ENCODE measurements at places on chromosomes 6 and 20.

- DNase-seq: no peak
These were observed 493.1 kb upstream of the FLRT3 start for GRCh38 chr20:14830466-14830865.

GRCh38 chr6:134318236-134318973, 493 bp upstream of the SGK1 start:
- DNase-seq: no peak

DNA sequence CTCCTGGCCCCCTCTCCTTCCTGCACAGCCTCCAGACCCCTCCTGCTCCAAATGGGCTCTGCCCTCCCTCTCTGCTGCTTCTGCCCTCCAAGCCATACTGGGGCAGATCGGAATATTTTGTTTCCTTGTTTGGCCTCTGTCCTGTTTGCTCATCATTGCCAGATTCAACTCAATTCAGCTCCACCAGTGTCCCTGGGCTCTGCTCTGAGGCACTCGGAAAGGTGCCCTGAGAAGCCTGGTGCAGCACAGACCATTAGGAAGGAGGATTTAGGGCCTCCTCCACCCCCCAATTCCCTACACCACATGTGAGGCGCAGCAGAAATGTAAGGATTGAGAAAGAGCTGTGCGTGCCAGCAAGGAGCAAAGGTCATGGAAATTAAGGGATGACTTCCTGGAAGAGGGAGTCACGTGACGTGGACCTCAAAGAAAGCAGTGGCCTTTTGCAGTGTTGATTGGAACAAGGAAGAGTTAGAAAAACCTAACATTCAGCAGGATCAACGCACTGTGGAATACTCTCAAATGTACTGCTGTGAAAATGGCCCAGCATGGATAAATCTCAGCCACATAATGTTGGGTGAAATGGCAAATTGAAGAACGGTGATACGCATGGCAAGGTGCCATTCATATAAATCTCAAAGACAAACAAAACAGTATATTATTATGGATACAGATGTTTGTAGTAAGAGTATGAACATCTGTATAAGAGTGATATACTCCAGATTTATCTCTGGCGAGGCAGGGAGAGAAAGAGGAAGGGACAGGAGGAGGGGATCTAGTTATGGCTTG, 229.5 kb upstream of the RNF24 start:
- DNase-seq: no peak

- DNase-seq: no peak
These were observed 22.1 kb upstream of the ZNF76 start for GRCh38 chr6:35237476-35237875.

- no peak for DNase-seq
These were observed 169.5 kb upstream of the THEMIS start for GRCh38 chr6:128070406-128070805.

GRCh38 chr6:113626475-113626874, 230.7 kb upstream of the MARCKS start:
- DNase-seq: no peak

DNA sequence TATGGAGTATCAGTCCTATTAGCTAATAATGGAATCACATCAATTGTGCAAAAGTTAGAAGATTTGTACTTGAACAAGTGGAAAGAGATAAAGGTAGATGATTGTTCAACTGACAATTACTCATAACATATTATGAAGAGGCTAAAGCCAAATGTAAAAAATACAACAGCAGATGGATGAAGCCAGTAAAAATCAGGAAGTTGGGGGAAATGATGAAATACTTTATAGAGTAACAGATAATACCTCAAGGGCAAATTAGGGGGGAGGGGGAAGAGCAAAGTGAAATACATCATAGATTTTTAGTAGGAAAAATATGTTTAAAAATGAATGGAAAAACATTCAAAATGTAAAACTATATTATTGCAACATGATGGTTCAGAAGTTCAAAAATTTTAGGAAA, 114.0 kb downstream of the PDSS2 start:
- DNase-seq: no peak

DNA sequence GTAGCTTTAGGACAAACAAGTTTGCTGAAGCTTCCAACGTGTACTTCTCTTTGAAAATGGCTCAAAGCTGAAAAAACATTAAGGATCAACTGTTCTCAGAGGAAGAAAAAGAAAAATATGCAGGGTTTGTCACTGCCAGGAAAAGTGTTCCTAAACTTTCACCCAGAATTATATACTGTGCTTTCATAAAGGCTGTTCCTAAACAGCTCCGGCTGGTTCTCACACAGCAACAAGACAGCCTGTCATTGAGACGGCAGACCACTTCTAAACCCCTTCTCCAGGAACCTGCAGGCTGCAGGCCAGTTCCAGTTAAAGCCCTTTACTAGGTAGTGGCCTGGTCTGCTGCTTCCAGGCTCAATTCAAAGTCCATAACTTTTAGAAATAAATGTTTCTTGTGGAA, 97.4 kb upstream of the SOX4 start:
- no peak for DNase-seq

GRCh38 chr6:122996794-122997505, 915 bp downstream of the CLVS2 start:
- DNase-seq: no peak

DNA sequence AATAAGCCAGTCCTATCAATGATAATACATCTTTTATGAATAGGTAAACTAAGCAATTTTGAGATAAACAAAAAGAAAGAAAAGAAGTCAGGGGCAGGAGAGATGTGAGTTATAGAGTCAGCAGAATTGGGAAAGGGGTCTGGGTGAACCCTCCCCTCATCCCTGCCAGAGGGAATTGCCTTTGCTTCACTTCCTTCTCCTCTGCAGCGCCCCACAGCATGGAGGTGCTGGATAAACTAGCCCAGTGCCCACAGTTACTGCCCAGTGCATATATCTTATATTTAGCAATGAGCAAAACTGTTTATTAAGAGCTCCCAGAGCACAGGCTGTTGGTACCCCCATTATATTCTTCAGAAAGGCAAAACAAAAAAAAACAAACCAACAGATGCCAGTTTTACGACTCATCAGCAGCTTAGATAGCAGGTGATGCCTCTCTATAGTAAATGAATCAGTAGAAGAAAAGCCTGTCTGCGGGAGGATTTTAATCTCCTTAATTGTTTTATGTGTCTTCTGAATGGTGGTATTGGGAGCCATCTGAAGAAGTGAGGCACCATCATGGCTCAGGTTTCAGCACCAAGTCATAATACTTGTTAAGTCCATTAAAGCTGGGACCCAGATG, 419.2 kb downstream of the EPM2A start:
- DNase-seq: no peak

GRCh38 chr6:108727966-108728730, 120.1 kb upstream of the ARMC2 start:
- no peak for DNase-seq

- DNase-seq: no peak
These were observed 7.4 kb downstream of the EPM2A start for GRCh38 chr6:145727817-145728388.

DNA sequence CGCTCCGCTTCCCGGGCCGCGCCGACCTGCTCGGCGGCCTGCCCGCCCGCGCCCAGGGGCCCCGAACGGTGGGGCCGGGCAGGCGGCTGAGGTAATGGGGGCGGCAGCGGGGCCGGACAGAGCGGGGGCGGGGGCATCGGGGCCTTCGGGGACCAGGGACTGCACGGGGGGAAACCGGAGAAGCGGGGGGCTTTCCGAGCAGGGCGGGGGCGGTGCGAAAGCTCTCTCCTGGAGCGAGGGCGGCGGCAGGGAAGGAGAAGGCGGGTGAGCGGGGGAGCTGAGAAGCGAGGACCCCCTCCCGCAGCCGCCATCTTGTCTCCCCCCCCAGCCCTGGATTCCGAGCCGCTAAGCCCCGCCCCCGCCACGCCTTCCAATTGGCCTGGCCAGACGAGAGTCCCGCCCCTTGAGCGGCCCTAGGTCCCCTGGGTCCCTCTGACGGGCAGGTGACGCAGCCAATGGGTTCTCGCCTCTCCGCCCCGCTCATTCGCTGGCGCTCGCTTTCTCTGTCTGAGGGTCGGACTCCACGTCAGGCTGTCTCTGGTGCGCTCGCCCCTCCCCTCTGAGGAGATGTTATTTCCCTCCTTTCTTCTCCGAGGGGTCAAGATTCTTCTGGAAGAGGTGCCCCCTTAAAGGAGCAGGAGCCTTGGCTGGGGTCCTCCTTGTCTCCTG, 470 bp downstream of the BRPF3 start:
- DNase-seq: peak; percentile 100

- DNase-seq: no peak
These were observed 256.4 kb downstream of the ARID1B start for GRCh38 chr6:157033428-157034140.

DNA sequence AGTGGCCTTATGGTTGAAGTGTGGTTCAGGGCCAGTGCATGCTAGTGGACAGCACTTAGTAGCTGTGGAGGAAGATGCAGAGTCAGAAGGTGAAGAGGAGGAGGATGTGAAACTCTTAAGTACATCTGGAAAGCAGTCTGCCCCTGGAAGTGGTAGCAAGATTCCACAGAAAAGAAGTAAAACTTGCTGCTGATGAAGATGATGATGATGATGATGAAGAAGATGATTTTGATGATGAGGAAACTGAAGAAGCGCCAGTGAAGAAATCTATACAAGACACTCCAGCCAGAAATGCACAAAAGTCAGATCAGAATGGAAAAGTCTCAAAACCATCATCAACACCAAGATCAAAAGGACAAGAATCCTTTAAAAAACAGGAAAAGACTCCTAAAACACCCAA, 28.9 kb downstream of the MDFI start:
- DNase-seq: no peak

- no peak for DNase-seq
These were observed 656.6 kb upstream of the MAP3K7 start for GRCh38 chr6:91243436-91243835.

GRCh38 chr6:108171291-108171917, 5.6 kb downstream of the NR2E1 start:
- DNase-seq: no peak

GRCh38 chr6:5729813-5730517, 276.8 kb downstream of the NRN1 start:
- no peak for DNase-seq

DNA sequence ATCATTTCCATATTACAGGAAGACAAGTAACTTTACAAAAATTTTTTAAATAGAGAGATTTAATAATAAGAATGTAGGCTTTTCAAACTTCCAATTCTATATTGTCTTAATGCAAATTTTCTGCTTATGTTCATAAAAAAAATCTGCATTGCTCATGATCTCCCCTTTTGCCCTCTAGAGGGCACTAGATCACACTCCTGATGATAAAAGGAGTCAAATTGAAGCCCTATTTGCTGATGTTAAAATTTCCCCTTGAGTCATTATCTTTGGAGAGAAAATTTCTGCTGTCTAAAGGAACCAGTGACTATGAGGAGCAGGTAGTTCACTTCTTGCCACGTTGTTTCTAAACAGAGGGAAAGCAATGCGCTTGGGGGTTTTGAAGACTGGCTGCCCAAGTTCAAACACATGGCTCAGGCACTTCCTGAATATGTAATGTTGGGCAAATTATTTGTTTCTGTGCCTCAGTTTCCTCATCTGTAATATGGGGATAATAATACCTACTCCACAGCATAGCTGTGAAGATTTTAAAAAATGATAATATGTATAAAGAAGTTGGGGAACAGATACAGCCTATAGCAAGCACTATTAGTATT, 874.2 kb downstream of the TFAP2A start:
- no peak for DNase-seq

DNA sequence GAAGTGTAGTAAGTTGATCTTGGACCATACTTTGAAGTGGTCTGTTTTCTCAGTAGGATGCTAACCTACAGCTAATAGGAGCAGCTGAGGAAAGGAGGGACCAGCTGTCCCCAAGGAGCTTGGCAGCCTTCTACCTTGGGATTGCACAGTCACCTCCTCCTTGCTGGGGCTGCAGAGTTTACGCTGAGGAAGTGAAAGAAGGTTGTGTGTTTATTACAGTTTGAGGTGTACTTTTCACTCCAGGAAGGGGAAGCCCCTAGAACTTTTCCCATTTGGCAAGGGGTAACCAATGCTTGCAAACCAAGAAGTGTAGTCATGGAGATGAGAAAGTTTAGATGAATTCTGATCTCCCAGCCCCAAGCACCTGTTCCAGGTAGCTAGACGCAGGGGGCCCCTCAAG, 58.8 kb downstream of the BMP6 start:
- DNase-seq: no peak

GRCh38 chr20:44695674-44696300, 19.4 kb upstream of the CCN5 start:
- DNase-seq: no peak

DNA sequence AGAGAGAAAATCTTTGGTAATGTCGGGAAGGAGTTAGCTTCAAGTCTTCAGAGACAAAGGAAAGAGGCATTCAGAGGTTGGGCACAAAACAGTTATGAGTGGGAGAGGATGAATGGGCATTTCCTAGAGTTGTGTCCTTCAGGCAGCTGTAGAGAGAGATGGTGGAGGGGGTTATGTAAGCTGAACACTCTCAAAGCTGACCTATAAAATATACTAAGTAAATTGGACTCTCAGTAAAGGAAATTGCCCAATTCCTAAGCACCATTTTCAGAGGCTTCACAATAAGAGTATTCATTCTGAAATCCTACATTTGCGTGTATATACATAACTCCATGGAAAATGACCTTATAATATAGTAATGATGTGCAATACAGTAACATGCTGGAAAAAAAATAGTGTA, 161.2 kb downstream of the KCNQ5 start:
- no peak for DNase-seq

Data from activated CD4-positive, CD25-positive, alpha-beta regulatory T cell treated with anti-CD3 and anti-CD28 coated beads, Interleukin-2, amount 50 U/mL, for 72 hours (primary cell).